Neural progenitor cell (in vitro differentiated cells): ENCODE measurements at places on chromosomes 13 and 19. TPM values are rescaled to one million over a fixed set of nuclear protein-coding genes. Genes with fewer than 3 reads are reported as not detected.

The ZNF541 gene
- total RNA-seq, result not detected in 2 replicates

The SBK2 gene
- total RNA-seq, result 6.2 TPM in 1 of 2 replicates, not detected in the other

The CYP4F8 gene
- total RNA-seq, result not detected in 2 replicates

The FOXO1 gene
- 3.7 and 3.8 TPM in 2 replicates for total RNA-seq

The MYO16 gene
- total RNA-seq, result 0.25 and 0.41 TPM in 2 replicates

The POSTN gene
- total RNA-seq, result not detected in 2 replicates

DNA sequence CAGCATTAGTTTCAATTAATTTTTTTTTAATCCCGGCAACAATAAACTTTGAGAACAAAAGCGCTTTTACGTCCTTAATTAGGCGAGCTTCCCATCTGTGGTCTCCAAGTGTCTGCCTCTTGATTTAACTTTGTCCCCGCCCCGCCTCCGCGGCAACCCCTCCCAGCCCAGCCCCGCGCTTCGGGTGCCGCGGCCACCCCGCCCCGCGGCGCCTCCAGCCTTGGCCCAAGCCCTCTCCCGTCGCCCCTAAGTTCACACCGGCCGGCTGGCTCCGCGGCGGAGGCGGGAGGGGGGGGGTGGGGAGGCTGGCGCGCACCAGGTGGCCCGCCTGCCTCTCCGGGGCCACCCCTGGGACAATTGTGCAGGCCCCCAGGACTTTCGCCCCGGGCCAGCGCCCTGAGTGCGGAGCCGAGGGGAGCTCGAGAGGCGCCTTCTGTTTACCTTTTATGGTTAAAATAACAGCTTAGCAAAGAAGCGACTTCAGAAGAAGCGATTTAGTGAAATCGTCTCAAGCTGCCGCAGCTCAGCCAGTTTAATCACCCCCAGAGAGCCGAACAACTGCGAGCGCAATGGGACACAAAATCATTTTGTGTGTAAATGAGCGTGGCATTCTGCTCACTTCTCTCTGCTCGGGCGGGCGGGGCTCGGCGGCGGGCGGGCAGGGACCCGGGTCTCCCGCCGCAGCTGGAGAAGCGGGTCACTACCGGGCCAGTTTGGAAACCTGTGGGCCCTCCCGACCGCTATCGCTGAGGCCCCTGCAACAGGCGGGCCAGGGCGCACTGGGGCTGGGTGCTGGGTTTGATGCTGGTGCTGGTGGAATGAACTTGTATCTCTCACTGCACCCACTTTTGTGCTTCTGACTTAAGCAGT is 1.4 kb downstream of the KCTD15 start:
- peaks cover 20% of the 10 kb centered on the region for H3K4me1 ChIP-seq
- DNase-seq, result peak; percentile 88
- no peaks in the 10 kb centered on the region for H3K36me3 ChIP-seq
- peak overlapping the region; percentile 93 for H3K4me3 ChIP-seq
- peak overlapping the region; percentile 68 for H3K27ac ChIP-seq

- no peaks in the 10 kb centered on the region for H3K27me3 ChIP-seq
- no peaks in the 10 kb centered on the region for H3K36me3 ChIP-seq
- no peak overlapping the region for H3K27ac ChIP-seq
- H3K4me3 ChIP-seq, result no peak overlapping the region
- no peaks in the 10 kb centered on the region for H3K4me1 ChIP-seq
Observed at GRCh38 chr13:30151388-30151787, 156.0 kb downstream of the KATNAL1 start.

DNA sequence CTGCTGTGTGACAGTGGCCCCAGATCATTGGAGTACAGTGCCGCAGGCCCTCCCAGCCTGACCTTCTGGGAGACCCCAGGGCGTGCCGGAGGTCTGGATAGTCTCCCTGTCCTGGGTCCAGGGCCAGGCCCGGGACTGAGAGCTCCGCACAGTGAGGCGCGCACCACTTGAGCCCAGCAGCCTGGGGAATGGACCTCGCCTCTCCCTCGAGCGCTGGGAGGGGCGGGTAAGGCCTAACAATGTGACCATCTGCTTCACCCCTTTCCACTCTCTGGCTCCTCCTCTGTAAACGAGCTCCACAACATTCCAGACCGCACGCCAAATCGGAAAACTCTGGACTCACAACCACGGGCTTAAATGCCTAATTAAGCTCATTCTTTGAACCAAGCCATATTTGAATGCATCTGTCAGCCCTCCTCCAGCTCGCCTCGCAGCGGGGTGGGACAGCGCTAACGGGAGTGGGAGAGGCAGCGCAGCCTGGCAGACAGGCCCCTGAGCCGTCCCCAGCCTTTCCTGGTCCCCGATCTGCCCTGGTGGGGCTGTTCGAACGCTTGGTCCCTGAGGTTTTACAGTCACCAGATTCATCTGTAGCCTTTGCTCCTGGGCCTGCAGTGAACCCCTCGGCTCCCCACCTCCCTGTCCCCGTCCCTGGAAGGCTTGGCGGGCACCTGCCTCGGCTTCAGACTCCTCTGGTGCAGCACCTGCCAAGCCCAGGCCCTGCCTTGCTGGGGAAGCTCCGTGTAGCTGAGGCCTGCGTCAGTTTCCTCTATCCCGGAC is 120.7 kb upstream of the VSTM2B start:
- H3K36me3 ChIP-seq, result no peaks in the 10 kb centered on the region
- no peak overlapping the region for H3K4me3 ChIP-seq
- peak; percentile 94 for DNase-seq
- peaks cover 47% of the 10 kb centered on the region for H3K4me1 ChIP-seq

DNA sequence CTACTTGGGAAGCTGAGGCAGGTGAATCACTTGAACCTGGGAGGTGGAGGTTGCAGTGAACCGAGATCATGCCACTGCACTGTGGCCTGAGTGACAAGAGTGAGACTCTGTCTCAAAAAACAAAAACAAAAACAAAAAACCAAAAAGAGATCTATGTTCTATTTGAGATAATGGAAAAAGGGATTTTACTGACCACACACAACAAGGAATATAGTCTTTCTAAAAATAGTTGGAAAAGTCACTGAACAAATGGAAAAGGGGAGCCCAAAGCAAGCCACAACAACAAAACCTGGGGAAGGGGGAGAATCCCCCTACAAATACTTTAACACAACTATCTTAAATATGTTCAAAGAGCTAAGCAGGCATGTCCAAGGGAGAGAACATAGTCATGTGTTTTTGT is 37.3 kb downstream of the ZNF558 start:
- no peak overlapping the region for H3K4me3 ChIP-seq
- H3K36me3 ChIP-seq, result no peaks in the 10 kb centered on the region
- no peaks in the 10 kb centered on the region for H3K27me3 ChIP-seq
- no peak for DNase-seq
- no peaks in the 10 kb centered on the region for H3K4me1 ChIP-seq

- H3K4me1 ChIP-seq, result peaks cover 6% of the 10 kb centered on the region
- DNase-seq, result no peak
- H3K36me3 ChIP-seq, result no peaks in the 10 kb centered on the region
- no peaks in the 10 kb centered on the region for H3K27me3 ChIP-seq
- no peak overlapping the region for H3K27ac ChIP-seq
Observed at GRCh38 chr13:90049989-90050671, 1297.4 kb upstream of the MIR17HG start.

- no peaks in the 10 kb centered on the region for H3K4me1 ChIP-seq
- no peak overlapping the region for H3K27ac ChIP-seq
- DNase-seq, result no peak
- no peak overlapping the region for H3K4me3 ChIP-seq
- no peaks in the 10 kb centered on the region for H3K27me3 ChIP-seq
Observed at GRCh38 chr13:63364159-63364558, 1948.5 kb upstream of the PCDH20 start.

DNA sequence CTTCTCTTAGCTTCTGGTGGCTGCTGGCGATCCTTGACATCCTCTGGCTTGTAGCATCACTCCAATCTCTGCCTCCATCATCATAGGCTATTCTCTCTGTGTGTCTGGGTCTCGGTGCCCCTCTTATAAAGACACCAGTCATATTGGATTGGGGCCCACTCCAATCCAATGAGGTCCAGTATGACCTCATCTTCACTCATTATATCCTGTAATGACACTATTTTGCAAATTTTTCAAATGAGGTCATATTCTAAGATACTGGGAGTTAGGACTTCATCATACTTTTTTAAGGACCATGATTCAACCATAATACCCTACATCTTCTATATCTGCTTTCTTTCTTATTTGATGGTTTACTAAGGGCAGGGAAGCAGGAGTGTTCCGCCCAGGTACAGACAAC is 12.0 kb upstream of the SLC46A3 start:
- H3K4me1 ChIP-seq, result no peaks in the 10 kb centered on the region
- DNase-seq, result no peak
- no peak overlapping the region for H3K4me3 ChIP-seq
- no peaks in the 10 kb centered on the region for H3K27me3 ChIP-seq
- no peaks in the 10 kb centered on the region for H3K36me3 ChIP-seq

- peaks cover 36% of the 10 kb centered on the region for H3K4me1 ChIP-seq
- no peaks in the 10 kb centered on the region for H3K36me3 ChIP-seq
- no peak overlapping the region for H3K4me3 ChIP-seq
Observed at GRCh38 chr13:99909836-99910619, 61.5 kb downstream of the ZIC5 start.

GRCh38 chr13:73772449-73773167 is 361.6 kb downstream of the KLF12 start:
- no peak overlapping the region for H3K27ac ChIP-seq
- no peaks in the 10 kb centered on the region for H3K27me3 ChIP-seq
- no peaks in the 10 kb centered on the region for H3K36me3 ChIP-seq
- peaks cover 18% of the 10 kb centered on the region for H3K4me1 ChIP-seq
- DNase-seq, result no peak
